Naive thymus-derived CD8-positive, alpha-beta T cell (primary cell): ENCODE measurements at places on chromosomes 11 and 22.

GRCh38 chr22:30843245-30843644 is 125.3 kb downstream of the MORC2 start:
- no peaks in the 10 kb centered on the region for H3K27me3 ChIP-seq
- H3K4me3 ChIP-seq: no peak overlapping the region
- no peaks in the 10 kb centered on the region for H3K4me1 ChIP-seq
- H3K27ac ChIP-seq: no peak overlapping the region
- no peak for DNase-seq
- H3K36me3 ChIP-seq: peaks cover 10% of the 10 kb centered on the region

- peaks cover 5% of the 10 kb centered on the region for H3K27me3 ChIP-seq
- peaks cover 18% of the 10 kb centered on the region for H3K4me1 ChIP-seq
- H3K4me3 ChIP-seq: no peak overlapping the region
- no peaks in the 10 kb centered on the region for H3K36me3 ChIP-seq
- H3K27ac ChIP-seq: no peak overlapping the region
- DNase-seq: no peak
Measured at GRCh38 chr11:1927848-1928469, 8.5 kb downstream of the TNNT3 start.

GRCh38 chr11:17163736-17164135 is 44.0 kb downstream of the PIK3C2A start:
- peaks cover 29% of the 10 kb centered on the region for H3K36me3 ChIP-seq
- no peak overlapping the region for H3K4me3 ChIP-seq
- no peaks in the 10 kb centered on the region for H3K27me3 ChIP-seq
- H3K27ac ChIP-seq: peak overlapping the region; percentile 64
- DNase-seq: no peak
- H3K4me1 ChIP-seq: peaks cover 66% of the 10 kb centered on the region

DNA sequence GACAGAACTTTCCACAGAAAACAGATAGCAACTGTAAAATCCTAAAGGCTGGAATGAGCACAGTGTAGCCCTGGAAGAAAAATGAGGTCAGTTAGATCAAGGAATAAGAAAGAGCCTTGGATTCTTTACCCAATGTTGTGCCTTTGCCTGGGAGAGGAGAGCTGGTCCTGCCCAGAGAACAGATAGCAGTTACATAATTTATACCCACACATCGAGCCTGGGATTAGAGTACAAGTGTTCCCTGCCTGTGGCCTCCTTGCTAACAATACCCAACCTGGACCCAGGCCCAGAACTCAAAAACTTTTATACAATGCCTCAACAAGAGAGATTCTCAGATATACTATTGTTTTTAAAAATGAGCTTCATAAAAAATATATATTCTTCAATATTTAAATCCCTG is 1998.4 kb downstream of the LRRC4C start:
- no peak for DNase-seq
- H3K4me3 ChIP-seq: no peak overlapping the region
- no peak overlapping the region for H3K27ac ChIP-seq
- no peaks in the 10 kb centered on the region for H3K36me3 ChIP-seq
- no peaks in the 10 kb centered on the region for H3K4me1 ChIP-seq

DNA sequence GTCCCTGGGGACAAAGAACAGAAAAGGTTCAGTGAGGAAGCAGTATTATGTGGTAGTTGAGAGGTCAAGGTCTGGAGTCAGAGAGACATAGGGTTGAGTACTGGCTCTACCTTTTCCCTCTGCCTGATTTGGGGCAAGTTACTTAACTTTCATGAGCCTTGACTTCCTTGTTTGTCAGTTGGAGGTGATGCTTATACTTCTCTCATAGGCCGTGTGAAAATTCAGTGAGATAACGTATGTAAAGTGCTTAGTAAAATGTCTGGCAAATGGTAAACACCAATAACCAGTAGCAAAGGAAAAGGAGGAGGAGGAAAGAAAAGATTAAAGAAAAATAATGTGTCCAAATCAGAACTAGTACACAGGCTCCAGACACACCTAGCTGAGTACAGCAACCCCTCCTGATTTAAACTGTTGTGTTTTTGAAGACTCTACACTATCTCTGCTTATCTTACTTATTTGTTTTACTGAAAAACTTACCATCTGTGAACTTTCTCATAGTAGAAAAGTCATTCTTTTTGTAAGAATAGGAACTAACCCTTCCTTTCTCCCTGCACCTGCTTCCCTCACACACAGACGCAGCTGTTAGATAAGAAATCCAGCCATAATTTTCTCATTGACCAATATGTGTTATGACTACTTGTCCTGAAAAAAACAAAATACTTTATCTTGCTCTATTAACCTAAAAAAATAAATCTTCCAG is 126.9 kb downstream of the CD44 start:
- H3K27ac ChIP-seq: no peak overlapping the region
- DNase-seq: no peak

GRCh38 chr22:22182990-22183264 is 61.7 kb upstream of the VPREB1 start:
- no peaks in the 10 kb centered on the region for H3K4me1 ChIP-seq
- no peak overlapping the region for H3K27ac ChIP-seq
- H3K4me3 ChIP-seq: no peak overlapping the region
- DNase-seq: no peak
- peaks cover 44% of the 10 kb centered on the region for H3K27me3 ChIP-seq

GRCh38 chr11:131632971-131633370 is 262.6 kb downstream of the NTM start:
- no peaks in the 10 kb centered on the region for H3K36me3 ChIP-seq
- H3K4me3 ChIP-seq: no peak overlapping the region
- no peak overlapping the region for H3K27ac ChIP-seq

DNA sequence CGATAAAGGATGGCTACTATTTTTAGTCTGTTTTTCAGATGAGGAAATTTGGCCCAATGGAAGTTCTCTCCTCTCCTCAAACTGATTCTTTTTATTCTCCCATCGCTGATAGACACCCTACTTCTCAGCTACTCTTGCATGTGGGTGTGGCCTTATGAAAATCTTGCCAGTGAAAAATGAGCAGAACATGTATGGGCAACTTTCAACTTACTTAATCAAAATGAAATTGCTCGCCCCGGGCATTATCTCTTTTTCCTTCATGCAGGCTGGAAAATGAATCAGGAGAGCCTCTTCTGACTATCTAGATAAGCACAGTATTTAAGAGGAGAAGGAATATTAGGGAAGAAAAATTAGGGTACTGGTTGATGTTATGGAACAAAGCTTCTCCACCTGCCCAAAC is 2354.7 kb upstream of the RAG2 start:
- H3K27ac ChIP-seq: no peak overlapping the region
- no peaks in the 10 kb centered on the region for H3K4me1 ChIP-seq
- no peaks in the 10 kb centered on the region for H3K27me3 ChIP-seq
- DNase-seq: no peak

DNA sequence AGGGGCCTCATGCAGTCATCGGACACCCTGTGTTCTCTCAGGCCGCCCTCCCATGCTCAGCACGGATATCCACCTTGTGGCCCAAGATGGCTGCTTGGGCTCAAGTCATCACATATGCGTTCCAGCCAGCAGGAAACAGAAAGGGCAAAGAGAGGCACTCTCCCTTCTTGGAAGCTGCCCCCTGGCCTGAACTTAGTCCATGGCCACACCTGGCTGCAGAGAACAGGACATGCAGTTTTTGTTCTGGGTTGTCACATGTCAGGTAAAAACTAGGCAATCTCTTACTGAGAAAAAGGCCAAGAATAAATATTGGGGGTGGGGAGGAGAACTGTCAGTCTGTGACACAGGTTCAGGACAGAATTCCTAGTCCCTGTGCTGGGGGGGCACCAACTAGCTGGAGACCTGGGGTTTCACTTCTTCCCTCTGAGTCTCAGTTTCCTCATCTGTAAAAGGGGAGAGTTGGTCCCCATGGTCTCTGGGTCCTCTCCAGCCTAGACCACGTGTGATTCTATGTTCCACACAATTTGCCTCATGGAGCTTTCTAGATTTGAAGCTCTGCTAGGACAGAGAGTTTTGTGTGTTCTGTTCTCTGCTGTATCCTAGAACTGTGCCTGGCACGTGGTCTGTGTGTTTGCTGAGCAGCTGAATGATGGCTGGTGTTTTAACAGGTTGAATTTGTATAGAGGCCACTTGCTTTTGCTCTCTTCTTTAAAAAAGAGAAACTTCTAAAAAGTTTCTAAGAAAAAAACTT is 107.2 kb upstream of the ANO1 start:
- no peak overlapping the region for H3K4me3 ChIP-seq
- DNase-seq: no peak
- peaks cover 11% of the 10 kb centered on the region for H3K27me3 ChIP-seq
- H3K36me3 ChIP-seq: no peaks in the 10 kb centered on the region
- no peak overlapping the region for H3K27ac ChIP-seq

- H3K27ac ChIP-seq: no peak overlapping the region
- no peaks in the 10 kb centered on the region for H3K27me3 ChIP-seq
- DNase-seq: no peak
- H3K36me3 ChIP-seq: peaks cover 11% of the 10 kb centered on the region
- H3K4me3 ChIP-seq: no peak overlapping the region
Measured at GRCh38 chr11:2804701-2805387, 80.7 kb downstream of the CDKN1C start.

DNA sequence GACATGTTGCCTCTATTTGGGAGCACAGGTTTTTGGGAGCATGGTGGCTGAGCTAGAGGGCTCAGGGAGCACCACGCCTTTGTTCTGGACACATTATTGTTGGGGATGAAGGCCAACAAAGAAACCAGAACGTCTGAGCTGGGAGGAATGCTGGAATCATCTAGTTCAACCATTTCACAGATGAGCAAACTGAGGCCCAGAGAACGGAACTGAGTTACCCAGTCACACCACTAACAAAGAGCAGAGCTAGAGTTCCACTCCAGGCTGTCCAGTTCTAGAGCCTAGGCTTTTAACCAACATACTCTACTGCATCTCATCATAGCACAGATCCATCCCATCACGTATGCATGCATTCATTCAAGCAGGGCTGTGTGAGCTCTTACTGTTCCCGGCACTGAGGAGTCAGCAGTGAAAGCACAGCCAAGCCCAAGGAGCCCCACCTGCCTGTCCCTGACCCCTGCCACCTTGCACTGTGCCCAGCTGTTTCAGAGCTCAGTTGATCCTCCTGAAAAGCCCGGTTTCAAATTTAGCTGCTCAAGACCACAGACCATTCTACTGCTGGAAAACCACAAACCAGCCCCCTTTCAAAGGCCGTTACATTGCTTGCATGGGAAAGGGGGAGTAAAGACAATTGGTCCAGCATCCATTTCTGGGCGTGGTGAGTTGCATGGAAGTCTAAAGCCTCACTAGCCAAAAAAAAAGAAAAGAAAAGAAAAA is 16.9 kb upstream of the TCF20 start:
- peak overlapping the region; percentile 31 for H3K27ac ChIP-seq
- peaks cover 36% of the 10 kb centered on the region for H3K4me1 ChIP-seq
- H3K27me3 ChIP-seq: peaks cover 15% of the 10 kb centered on the region
- H3K4me3 ChIP-seq: no peak overlapping the region
- DNase-seq: no peak

GRCh38 chr11:114074546-114075343 is 15.2 kb downstream of the ZBTB16 start:
- no peak overlapping the region for H3K4me3 ChIP-seq
- H3K27me3 ChIP-seq: no peaks in the 10 kb centered on the region
- DNase-seq: no peak
- no peaks in the 10 kb centered on the region for H3K36me3 ChIP-seq
- H3K27ac ChIP-seq: no peak overlapping the region
- H3K4me1 ChIP-seq: peaks cover 45% of the 10 kb centered on the region

GRCh38 chr11:116535994-116536393 is 236.8 kb downstream of the BUD13 start:
- H3K36me3 ChIP-seq: no peaks in the 10 kb centered on the region
- H3K4me1 ChIP-seq: no peaks in the 10 kb centered on the region
- peaks cover 19% of the 10 kb centered on the region for H3K27me3 ChIP-seq
- no peak overlapping the region for H3K27ac ChIP-seq
- H3K4me3 ChIP-seq: no peak overlapping the region

- H3K27ac ChIP-seq: no peak overlapping the region
- H3K4me3 ChIP-seq: no peak overlapping the region
- peaks cover 2% of the 10 kb centered on the region for H3K27me3 ChIP-seq
- H3K36me3 ChIP-seq: no peaks in the 10 kb centered on the region
Measured at GRCh38 chr11:60307507-60308195, 19.4 kb upstream of the MS4A6E start.

GRCh38 chr11:34356130-34356529 is 1.7 kb downstream of the ABTB2 start:
- H3K27me3 ChIP-seq: peaks cover 36% of the 10 kb centered on the region
- no peak overlapping the region for H3K27ac ChIP-seq
- H3K36me3 ChIP-seq: no peaks in the 10 kb centered on the region
- no peak for DNase-seq

DNA sequence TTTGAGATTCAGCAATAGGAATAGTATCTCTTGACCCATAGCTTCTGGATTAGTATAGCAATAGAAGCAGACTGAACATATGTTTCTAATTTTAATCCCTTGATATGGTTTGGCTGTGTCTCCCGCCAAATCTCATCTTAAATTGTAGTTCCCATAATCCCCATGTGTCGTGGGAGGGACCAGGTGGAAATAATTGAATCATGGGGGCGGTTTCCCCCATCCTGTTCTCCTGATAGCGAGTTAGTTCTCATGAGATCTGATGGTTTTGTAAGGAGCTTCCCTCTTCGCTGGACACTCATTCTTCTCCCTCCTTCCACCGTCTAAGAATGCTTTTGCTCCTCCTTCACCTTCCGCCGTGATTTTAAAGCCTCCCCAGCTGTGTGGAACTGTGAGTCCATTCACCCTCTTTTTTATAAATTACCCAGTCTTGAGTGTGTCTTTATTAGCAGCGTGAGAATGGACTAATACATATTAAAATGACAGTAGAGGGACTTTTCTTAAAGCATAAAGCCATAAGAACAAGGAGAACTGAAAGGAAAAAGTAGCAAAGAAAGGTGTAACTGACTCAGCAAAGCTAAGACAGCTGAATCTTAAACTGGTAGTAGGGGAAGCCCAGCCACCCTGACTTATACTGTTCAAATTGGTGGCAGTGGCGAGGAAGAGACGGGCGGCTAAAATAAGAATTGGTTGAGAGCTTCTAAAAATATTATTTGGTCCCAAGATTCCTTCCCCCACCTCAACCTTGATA is 20.3 kb upstream of the SLN start:
- H3K36me3 ChIP-seq: no peaks in the 10 kb centered on the region
- peaks cover 29% of the 10 kb centered on the region for H3K27me3 ChIP-seq
- no peak for DNase-seq

- H3K4me3 ChIP-seq: no peak overlapping the region
- peaks cover 11% of the 10 kb centered on the region for H3K27me3 ChIP-seq
- no peak overlapping the region for H3K27ac ChIP-seq
- DNase-seq: no peak
Measured at GRCh38 chr11:78657968-78658839, 83.5 kb upstream of the NARS2 start.

GRCh38 chr11:130614591-130614990 is 166.1 kb downstream of the ADAMTS15 start:
- H3K36me3 ChIP-seq: no peaks in the 10 kb centered on the region
- no peak overlapping the region for H3K27ac ChIP-seq
- no peak for DNase-seq
- H3K27me3 ChIP-seq: no peaks in the 10 kb centered on the region
- no peak overlapping the region for H3K4me3 ChIP-seq

- H3K4me1 ChIP-seq: no peaks in the 10 kb centered on the region
- no peak overlapping the region for H3K4me3 ChIP-seq
- DNase-seq: no peak
- H3K36me3 ChIP-seq: no peaks in the 10 kb centered on the region
Measured at GRCh38 chr11:8192016-8192895, 23.4 kb upstream of the RIC3 start.

GRCh38 chr11:63532117-63532516 is 4.5 kb upstream of the PLAAT4 start:
- no peak for DNase-seq
- peak overlapping the region; percentile 36 for H3K4me3 ChIP-seq
- H3K27ac ChIP-seq: peak overlapping the region; percentile 90
- H3K36me3 ChIP-seq: no peaks in the 10 kb centered on the region
- H3K27me3 ChIP-seq: no peaks in the 10 kb centered on the region
